ENCODE measurements at places on chromosomes 7 and 10.

- DNase-seq: no peak
Measured at GRCh38 chr10:1467334-1468076, 269.8 kb downstream of the ADARB2 start.

- no peak for DNase-seq
Measured at GRCh38 chr7:127705461-127705959, 53.5 kb downstream of the SND1 start.

- no peak for DNase-seq
Measured at GRCh38 chr7:157668221-157668883, 331.5 kb downstream of the DNAJB6 start.

DNA sequence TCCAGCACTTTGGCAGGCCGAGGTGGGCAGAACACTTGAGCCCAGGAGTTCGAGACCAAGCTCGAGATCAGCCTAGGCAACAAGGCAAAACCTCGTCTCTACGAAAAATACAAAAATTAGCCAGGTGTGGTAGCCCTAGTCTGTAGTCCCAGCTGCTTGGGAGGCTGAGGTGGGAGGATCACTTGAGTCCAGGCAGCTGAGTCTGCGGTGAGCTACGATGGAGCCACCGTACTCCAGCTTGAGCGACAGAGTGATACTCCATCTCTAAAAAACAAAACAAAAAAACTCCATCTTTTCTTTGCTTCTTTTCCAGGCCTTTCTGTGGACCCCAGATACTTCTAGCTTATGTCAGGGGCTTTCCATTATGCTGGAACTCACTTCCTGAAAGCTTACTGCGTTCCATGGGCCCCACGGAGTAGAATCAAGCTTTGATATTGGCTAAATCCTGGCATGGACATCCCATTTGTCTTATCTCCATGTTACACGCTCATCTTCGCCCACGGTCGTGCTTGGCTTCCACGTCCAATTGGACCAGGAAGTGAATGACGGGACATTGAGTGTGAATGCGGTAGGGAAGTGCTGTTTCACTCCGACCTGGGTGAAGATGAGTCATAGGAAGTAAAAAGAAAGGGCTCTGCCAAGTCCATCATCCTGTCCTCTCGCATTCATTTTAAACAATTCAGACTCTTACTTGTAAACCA, 45.7 kb downstream of the FAM171A1 start:
- DNase-seq: no peak

DNA sequence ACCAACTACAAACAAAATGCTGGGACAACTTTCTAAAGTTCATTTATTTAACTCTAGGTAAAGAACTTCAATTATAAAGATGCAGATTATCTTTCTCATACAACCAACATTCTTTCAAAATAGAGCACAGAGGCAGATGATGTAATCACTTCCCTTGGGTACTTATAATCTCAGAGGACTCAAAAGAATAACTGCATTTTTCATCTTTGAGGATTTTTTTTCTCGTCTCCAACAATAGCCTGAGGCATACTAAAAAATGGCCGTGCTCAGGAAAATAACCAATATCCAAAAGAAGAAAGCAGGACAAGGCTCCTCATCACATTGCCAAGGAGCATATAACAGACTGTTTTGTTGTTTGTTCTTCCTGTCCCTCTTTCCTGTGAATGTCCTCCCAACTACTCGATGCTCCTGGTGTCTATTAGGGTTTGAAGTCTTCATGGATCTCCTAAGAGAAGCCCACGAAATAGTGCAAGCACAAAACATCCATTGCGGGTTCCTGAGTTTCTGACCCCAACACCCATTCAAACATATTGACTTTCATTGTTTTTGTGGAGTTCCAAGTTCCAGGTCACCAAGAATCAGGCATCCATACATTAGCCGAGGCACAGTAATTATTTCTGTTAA, 182.9 kb downstream of the SORCS1 start:
- DNase-seq: no peak

- no peak for DNase-seq
Measured at GRCh38 chr7:27636326-27637006, 26.2 kb downstream of the HIBADH start.

DNA sequence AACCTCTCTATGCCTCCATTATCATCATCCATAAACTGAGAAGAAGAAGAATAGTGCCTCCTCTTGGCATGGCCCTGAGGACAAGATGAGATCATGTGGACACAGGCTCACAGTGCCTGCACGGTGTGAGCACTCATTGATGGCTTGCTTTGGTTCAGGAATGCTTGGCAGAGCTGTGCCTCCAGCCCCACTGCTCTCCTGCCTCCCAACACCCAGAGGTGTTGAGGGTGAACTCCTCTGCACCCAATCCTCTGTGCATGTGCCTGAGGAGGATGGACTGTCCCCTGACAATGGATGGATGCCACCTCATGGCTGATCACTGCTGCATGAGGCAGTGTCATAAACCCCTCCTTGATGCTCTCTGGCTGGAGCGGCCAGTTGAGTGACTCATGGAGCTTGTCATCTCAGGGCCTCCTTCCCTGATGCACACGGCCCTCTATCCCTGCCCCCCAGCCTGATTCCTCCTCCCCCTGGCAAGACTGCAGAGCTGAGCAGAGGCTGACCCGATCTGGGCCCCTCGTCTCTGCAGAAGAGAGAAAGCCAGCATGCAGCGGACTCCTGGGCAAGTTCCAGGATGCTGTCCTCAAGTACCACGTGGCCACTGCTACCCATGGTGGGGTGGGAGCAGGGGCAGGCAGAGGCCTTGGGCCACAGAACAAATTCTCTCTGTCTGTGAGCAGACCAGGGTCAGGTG, 136.3 kb downstream of the KCNMA1 start:
- DNase-seq: no peak

DNA sequence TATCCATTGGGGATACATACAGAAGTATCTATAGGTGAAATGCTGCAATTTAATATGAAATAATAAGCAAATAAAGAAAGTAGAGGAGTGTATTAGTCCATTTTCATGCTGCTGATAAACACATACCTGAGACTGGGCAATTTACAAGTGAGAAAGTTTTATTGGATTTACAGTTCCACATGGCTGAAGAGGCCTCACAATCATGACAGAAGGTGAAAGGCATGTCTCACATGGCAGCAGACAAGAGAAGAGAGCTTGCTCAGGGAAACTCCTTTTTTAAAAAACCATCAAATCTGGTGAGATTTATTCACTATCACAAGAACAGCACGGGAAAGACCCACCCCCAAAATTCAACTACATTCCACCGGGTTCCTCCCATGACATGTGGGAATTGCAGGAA, 82.8 kb upstream of the TRIM24 start:
- no peak for DNase-seq

DNA sequence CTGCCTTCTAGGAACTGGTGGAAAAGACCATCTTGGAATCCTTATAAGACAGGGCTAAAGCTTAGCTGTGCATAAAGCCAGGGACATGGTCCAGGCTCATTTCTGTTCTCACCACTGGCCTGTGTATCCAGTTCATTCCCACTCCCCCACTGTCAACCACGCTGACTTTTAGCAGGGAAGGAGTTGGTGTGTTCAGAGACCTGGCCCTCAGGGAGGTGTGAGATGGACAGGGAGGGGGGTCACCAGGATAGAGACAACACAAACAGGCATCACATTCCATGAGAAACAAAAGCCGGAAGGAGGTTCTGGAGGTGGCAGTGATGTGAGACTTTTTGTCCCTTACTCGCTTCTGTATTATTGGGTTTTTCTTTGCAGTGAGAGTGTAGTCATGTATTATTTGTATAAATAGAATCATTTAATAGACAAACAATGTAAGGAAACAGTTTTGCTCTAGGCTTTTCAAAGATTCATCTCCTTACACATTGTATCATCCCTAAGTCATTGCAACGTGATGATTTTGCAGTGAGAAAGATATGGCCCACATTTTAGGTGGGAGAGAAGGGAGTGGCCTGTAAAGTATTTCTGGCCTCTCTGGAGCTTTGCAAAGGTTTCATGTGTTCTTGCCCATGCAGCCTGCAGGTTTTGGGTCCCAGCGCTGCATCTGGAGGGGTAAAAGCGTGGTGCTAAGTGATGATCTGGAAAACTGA, 52.0 kb downstream of the EEPD1 start:
- DNase-seq: no peak

- DNase-seq: no peak
Measured at GRCh38 chr7:85224171-85224570, 37.3 kb upstream of the SEMA3D start.

DNA sequence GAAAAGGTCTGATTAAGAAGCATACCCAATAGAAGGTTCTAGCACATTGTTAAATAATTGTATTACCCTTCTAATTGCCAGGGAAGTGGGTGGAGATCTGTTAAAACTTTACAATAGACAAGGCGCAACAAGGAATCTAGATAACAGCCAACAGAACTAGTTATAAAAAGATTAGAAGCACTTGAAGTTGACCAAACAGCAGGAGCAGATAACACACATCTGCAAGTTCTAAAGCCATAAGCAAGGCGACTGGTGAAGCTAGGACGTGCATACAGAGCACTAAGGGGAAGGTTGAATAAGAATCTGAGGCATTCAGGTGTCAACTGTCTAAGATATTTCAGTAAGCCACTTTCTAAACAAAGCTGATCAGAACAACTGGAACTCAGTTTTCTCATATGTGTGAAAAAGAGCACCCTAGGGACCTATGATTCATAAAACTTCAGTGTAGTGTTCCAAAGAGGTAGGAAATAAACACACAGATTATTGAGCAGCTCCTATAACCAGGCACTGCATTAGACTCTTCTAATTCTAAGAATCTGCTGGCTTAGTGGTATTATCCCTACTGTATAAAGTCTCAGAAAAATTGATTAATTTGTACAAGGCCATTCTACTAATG, 111.2 kb downstream of the SAMD9 start:
- DNase-seq: no peak

DNA sequence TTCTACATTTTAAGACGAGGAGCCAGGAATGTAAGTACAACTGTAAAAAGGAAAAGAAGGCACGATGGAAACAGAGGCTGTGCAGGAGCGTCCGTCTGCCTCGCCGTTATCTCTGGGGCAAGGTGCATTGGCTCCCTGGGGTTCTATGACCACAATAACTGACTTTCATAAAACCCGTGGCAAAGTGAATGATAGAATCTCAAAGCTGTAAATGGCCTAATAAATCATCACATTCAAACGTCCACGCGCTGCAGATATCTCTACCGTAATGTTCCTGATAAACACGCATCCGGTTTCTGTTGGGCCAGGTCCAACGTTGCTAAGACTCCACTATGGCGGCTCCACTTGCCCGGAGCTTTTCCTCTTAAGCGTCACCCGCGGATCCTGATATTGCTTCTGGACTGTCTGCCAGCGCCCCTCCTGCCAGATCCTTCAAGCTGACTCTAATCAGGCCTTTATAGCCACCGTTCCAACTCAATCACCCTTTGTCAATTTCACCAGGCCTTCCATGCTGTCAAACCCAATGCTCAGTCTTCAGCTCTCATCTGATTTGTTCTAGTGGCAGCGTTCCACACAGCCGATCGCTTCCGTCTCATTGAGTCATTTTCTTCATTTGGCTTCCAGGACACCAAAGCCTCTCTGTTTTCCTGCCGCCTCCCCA, 265.6 kb upstream of the FOXK1 start:
- DNase-seq: no peak

GRCh38 chr7:76044375-76044865, 3.4 kb downstream of the STYXL1 start:
- DNase-seq: no peak

DNA sequence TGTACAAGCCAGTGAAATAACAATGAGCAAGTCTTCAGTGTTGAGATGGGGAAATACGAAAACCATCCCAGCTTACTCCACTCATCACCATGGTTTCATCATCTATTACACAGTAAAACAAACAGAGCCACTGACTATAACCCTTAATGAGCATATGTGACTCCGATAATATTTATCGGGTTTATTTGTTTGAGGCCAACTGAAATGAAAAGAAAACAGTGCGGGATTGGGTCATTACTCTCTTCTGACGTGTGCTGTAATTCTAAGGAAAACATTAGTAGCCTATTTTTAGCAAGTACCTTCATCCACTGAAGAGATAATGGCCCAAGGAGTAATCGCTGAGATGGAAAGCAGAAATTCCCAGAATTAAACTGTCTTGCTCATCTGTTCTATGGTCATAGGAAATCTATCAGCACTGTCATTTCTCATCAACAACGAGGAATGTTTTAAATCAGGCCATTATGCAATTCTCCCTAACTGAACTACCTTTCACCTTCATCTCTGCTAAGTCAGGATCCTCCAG, 716.5 kb downstream of the INHBA start:
- DNase-seq: no peak

DNA sequence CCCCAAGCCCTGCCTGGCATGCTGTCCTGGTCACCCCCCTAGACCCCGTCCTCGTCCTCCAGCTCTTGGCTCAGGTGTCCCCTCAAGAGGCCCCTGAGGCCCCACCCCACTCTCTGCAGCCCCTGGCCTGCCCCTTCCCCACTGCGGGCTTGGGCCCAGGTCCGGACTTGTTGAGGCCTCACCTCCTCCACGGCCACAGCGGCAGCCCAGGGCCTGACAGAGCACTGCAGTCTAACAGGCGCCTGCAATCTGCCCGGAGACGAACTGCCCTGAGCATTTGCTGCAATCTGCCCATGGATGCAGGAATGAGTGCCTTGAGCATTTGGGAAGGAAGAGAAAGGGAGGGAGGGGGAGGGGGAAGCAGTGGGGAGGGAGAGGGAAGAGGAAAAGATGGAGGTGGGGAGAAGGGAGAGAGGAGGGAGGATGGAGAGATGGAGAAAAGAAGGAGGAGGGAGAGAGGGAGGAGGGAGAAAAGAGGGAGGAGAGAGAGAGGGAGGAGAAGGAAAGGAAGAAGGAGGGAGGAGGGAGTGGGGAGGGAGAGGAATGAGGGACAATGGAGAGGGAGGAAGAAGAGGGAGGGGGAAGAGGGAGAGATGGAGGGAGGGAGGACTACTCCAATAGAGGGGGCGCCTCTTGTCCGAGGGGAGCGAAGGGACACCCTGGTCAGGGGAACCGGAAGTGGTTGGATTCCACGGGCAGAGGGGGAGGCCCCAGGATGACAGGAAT, 73.9 kb downstream of the PDGFA start:
- no peak for DNase-seq

- no peak for DNase-seq
Measured at GRCh38 chr10:110337906-110338305, 33.2 kb upstream of the SMNDC1 start.

- no peak for DNase-seq
Measured at GRCh38 chr7:83550100-83550499, 98.8 kb downstream of the SEMA3E start.

DNA sequence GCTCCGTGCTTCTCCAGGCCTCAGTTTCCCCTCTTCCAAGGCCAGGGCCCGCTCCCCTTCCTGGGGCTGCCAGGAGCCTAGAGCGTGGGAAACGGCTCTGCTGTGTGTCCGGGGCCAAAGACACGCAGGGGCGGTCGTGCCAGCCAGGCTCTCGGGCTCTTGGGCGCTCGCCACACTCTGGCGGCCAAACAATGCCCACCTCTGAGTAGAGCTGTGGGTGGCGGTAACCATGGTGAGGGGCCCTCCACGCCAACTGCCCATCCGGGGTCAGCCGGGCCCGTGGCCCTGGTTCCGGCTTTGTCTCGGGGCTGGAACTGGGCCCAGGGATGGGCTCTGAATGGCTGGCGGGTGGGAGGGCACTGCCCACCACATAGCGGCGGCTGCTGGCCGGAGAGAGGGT, 16.0 kb downstream of the GRIFIN start:
- no peak for DNase-seq

GRCh38 chr7:54615537-54615936, 73.4 kb downstream of the VSTM2A start:
- DNase-seq: no peak

All from neural crest cell (in vitro differentiated cells).